Spleen (tissue), 13 donors: ENCODE measurements at places on chromosomes 5 and 9. TPM values are rescaled to one million over a fixed set of nuclear protein-coding genes. Genes with fewer than 3 reads are reported as not detected.

- H3K4me3 ChIP-seq = no peak overlapping the region
- no peaks in the 10 kb centered on the region for H3K36me3 ChIP-seq
- no peak overlapping the region for H3K27ac ChIP-seq
- no peak for DNase-seq
These were observed 291.9 kb downstream of the NFIB start for GRCh38 chr9:14021871-14022525.

- H3K36me3 ChIP-seq = no peaks in the 10 kb centered on the region
- H3K27me3 ChIP-seq = no peaks in the 10 kb centered on the region
- H3K4me1 ChIP-seq = peaks cover 25% of the 10 kb centered on the region
- no peak overlapping the region for H3K27ac ChIP-seq
- no peak overlapping the region for H3K4me3 ChIP-seq
These were observed 245.5 kb downstream of the SMARCA2 start for GRCh38 chr9:2260417-2261306.

DNA sequence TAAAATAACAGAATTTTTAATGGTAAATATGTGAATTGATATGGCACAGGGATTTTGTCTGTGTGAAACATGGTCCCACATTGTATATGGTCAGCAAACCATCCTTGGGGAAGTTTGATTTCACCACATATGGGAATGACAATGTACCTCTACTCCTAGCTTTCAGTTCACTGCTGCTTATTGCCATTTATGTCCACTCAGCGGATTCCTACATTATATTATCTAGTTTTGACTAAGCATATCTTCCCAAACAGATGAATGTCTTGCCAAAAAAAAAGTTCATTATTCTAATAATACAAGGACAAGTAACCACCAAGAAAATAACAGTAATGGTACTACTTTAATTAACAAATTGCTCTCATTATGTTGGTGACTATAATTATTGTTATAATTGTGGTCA, 1521.6 kb downstream of the MAT2B start:
- H3K27me3 ChIP-seq = no peaks in the 10 kb centered on the region
- no peak overlapping the region for H3K4me3 ChIP-seq
- H3K36me3 ChIP-seq = no peaks in the 10 kb centered on the region
- no peak overlapping the region for H3K27ac ChIP-seq
- no peaks in the 10 kb centered on the region for H3K4me1 ChIP-seq

The RASGRF2 gene
- total RNA-seq = 13.9 TPM

DNA sequence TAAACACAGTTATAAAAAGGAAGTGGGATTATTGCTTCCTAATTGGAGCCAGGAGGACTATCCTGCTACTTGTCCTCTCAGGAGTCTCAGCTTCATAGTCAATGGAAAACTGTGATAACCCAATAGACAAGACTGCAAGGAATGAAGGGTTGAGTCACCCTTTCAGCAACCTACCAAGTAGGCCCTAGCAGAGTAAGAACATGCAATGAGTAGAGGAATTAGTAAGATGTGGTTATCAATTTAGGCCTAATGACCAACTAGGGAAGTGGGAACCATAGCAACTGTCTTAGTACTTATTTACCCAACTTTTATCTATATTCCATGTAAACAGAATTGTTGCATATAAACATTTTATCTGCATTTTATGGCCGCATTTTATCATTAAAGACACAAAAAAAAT, 310.1 kb downstream of the RFX3 start:
- no peaks in the 10 kb centered on the region for H3K27me3 ChIP-seq
- DNase-seq = no peak
- H3K27ac ChIP-seq = no peak overlapping the region
- no peaks in the 10 kb centered on the region for H3K4me1 ChIP-seq
- no peaks in the 10 kb centered on the region for H3K36me3 ChIP-seq

The PKD2L2 gene
- 1.1 TPM for total RNA-seq

DNA sequence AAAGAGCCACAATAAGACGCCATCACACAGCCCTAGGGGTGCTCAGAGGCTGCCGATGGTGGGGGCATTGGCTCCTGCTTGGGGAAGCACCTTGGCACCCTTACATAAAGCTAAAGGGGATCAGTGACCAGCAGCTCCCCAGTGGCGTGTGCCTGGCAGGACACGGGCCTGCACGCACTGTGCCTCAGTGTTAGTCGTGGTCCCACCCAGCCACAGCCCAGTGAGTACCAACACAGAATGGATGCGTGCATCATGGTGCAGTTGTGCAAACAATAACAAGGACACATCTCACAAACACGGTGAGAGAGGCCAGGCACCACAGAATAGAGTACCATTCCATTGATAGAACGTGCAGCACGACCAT, 103.2 kb downstream of the WNK2 start:
- peaks cover 5% of the 10 kb centered on the region for H3K4me1 ChIP-seq
- DNase-seq = peak; percentile 44
- H3K27me3 ChIP-seq = no peaks in the 10 kb centered on the region
- no peak overlapping the region for H3K4me3 ChIP-seq
- H3K36me3 ChIP-seq = no peaks in the 10 kb centered on the region
- H3K27ac ChIP-seq = no peak overlapping the region

DNA sequence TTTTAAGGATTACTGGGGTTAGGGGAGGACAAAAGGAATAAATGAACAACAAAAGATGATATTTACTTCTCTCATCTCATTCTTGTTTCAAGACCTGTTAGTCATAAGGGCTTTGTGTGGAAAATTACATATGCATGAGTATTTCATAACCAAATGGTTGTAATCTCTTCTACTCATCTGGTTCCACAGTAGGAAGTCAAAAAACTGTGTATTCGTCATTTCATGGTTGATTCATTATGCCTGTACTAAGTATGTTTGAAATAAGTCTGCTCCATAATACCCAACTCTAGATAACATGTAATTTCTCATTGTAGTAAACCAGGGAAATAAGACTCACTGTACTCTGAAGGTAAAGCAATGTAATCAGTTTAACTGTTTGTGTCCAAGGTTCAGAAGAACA, 212.9 kb downstream of the ARRDC3 start:
- H3K27me3 ChIP-seq = no peaks in the 10 kb centered on the region
- no peak overlapping the region for H3K4me3 ChIP-seq
- no peaks in the 10 kb centered on the region for H3K4me1 ChIP-seq
- H3K36me3 ChIP-seq = no peaks in the 10 kb centered on the region
- no peak overlapping the region for H3K27ac ChIP-seq

The AGXT2 gene
- not detected for total RNA-seq

GRCh38 chr5:84303315-84303714, 81.4 kb downstream of the EDIL3 start:
- no peaks in the 10 kb centered on the region for H3K27me3 ChIP-seq
- no peak overlapping the region for H3K4me3 ChIP-seq
- no peak overlapping the region for H3K27ac ChIP-seq
- no peak for DNase-seq
- no peaks in the 10 kb centered on the region for H3K4me1 ChIP-seq

The SNCAIP gene
- total RNA-seq = 19.8 TPM

The IFNB1 gene
- total RNA-seq = not detected

- no peaks in the 10 kb centered on the region for H3K27me3 ChIP-seq
- DNase-seq = no peak
- no peak overlapping the region for H3K27ac ChIP-seq
- H3K4me1 ChIP-seq = peaks cover 18% of the 10 kb centered on the region
- H3K36me3 ChIP-seq = no peaks in the 10 kb centered on the region
- no peak overlapping the region for H3K4me3 ChIP-seq
These were observed 36.9 kb upstream of the SMIM23 start for GRCh38 chr5:171748720-171749119.

The TCF7 gene
- 74.2 TPM for total RNA-seq

DNA sequence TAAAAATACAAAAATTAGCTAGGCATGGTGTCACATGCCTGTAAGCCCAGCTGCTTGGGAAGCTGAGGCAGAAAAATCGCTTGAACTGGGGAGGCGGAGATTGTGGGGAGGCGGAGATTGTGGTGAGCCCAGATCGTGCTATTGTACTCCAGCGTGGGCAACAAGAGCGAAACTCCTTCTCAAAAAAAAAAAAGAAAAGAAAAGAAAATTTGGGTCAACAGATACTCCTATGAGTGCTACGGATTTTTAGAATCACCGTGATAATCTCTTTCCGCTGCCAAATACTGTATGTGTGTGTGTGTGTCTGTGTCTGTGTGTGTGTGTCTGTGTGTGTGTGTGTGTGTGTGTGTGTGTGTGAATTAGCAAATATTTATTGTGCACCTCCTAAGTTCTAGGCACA, 64.4 kb downstream of the ARRDC3 start:
- no peaks in the 10 kb centered on the region for H3K36me3 ChIP-seq
- peaks cover 24% of the 10 kb centered on the region for H3K4me1 ChIP-seq
- H3K27me3 ChIP-seq = no peaks in the 10 kb centered on the region
- DNase-seq = no peak

DNA sequence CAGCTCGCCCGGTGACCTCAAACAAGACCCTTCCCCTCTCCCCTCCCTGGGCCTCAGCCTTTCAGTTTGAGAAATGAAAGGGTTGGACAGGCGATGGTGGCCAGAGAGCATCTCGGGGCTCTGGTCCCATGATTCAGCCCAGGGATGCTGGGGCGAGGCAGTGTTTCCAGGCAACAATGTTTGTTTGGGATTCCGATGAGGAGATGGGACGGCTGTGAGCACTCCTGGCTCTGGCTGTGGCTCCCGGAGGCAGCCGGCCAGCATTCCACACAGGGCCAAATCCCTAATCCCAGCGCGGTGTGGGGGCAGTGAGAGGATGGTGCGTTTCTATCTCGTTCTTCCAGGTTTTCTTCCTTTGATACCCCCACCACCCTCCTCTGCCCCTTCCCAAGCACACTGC, 66.0 kb downstream of the HMCN2 start:
- no peak for DNase-seq
- H3K4me1 ChIP-seq = no peaks in the 10 kb centered on the region
- peaks cover 5% of the 10 kb centered on the region for H3K27me3 ChIP-seq
- H3K4me3 ChIP-seq = no peak overlapping the region
- H3K27ac ChIP-seq = no peak overlapping the region
- H3K36me3 ChIP-seq = no peaks in the 10 kb centered on the region

DNA sequence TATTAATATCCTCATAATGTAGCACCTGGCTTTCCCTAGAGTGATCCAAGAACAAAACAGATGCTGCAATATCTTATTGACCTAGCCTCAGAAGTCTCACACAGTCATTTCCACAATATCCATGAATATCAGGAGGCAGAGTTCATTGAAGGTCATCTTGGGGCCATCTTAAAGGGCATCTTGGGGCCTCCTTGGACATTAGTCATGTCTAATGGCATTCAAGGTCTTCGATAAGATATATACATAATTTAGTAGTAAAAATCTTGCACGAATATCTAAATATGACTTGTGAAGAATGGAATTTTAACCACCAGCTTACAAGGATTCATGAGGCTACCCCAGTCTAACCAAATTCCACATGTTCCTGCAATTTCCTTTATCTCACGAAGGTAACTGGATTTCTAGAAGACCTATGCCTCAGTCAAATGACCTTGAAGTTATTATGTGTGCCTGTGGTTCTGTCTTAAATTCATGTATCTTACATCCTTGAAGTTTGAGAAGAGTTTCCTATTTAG, 163.6 kb upstream of the SPEF2 start:
- H3K36me3 ChIP-seq = no peaks in the 10 kb centered on the region
- no peak for DNase-seq
- no peaks in the 10 kb centered on the region for H3K4me1 ChIP-seq
- H3K4me3 ChIP-seq = no peak overlapping the region

The PTGS1 gene
- 13.8 TPM for total RNA-seq

The GRM6 gene
- not detected for total RNA-seq

The NMUR2 gene
- total RNA-seq = not detected

The NSUN2 gene
- total RNA-seq = 55.3 TPM

DNA sequence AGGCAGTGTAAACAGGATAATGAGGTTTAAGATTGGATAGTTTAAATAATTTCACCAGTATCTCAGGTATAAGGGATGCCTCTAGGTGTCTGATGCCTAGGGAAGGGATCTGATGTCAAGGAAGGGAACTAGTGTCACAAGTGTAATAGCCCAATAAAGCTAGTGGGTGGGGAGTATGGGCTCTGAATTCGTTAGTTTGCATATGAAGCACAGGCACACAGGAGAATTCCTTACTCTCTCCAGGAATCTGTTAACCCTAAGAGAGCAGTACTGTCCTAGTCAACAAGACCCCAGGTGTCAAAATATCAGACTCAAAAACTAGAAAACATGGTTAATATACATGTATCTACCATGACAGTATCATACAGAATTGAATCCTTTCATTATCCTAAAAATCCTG, 352.5 kb upstream of the CYLC2 start:
- H3K36me3 ChIP-seq = no peaks in the 10 kb centered on the region
- no peaks in the 10 kb centered on the region for H3K27me3 ChIP-seq

The CYLC2 gene
- total RNA-seq = not detected

DNA sequence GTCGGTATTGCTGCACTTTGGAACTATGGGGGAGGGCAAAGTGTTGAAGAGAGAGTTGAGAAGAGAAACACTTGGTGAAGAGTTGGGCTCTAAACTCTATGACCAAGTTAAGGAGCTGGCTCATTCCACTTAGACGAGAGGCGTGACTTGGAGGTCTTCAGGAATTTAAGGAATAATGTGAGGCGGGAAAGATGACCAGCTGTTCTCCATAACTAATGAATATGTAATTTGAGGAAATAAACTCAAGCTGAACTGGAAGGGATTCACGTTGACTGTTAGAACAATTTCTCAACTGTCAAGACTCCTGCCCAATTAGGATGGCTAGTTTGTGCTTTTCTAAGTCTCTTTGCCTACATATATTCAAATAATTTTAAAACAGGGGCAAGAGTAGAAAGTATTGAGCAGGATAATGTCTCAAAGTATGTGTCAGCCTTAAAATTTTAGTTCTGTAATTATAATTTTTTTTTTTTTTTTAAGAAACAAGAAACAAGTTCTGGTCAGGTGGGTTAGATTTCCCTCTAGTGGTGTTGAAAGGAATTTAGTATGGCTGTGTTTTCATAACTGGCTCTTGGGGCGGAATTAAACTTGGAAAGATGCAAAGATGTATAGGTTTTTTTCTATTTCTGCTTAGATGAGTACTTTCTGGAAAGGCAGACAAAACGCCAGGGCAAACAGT, 33.4 kb downstream of the TMEM252 start:
- H3K4me1 ChIP-seq = peaks cover 11% of the 10 kb centered on the region
- H3K27ac ChIP-seq = no peak overlapping the region
- no peaks in the 10 kb centered on the region for H3K27me3 ChIP-seq
- H3K4me3 ChIP-seq = no peak overlapping the region
- no peaks in the 10 kb centered on the region for H3K36me3 ChIP-seq

DNA sequence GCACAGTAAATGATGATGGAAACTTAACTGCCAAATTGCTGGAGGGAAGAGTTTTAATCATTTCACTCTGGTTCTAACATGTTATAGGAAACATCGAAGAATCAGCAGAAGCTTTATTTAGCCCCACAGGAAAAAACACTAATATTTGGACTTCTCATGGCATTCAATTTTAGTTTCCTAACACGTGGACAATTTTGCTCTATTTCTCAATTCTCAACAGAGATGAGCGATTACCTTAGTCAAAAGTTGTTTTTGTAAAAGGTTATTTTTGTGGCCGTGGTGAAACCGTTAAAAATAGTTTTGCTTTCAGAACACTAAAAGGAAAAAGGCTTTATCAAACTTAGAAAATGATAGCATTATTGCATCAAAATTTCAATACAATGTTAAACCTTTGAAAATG, 235.2 kb downstream of the PLK2 start:
- no peaks in the 10 kb centered on the region for H3K4me1 ChIP-seq
- no peak overlapping the region for H3K27ac ChIP-seq
- no peaks in the 10 kb centered on the region for H3K36me3 ChIP-seq
- H3K27me3 ChIP-seq = no peaks in the 10 kb centered on the region
